Stimulated activated CD8-positive, alpha-beta memory T cell treated with anti-CD3 and anti-CD28 coated beads, Interleukin-4, amount 100 ng/mL, for 1 hour (primary cell): ENCODE measurements at places on chromosomes 11 and 22.

DNA sequence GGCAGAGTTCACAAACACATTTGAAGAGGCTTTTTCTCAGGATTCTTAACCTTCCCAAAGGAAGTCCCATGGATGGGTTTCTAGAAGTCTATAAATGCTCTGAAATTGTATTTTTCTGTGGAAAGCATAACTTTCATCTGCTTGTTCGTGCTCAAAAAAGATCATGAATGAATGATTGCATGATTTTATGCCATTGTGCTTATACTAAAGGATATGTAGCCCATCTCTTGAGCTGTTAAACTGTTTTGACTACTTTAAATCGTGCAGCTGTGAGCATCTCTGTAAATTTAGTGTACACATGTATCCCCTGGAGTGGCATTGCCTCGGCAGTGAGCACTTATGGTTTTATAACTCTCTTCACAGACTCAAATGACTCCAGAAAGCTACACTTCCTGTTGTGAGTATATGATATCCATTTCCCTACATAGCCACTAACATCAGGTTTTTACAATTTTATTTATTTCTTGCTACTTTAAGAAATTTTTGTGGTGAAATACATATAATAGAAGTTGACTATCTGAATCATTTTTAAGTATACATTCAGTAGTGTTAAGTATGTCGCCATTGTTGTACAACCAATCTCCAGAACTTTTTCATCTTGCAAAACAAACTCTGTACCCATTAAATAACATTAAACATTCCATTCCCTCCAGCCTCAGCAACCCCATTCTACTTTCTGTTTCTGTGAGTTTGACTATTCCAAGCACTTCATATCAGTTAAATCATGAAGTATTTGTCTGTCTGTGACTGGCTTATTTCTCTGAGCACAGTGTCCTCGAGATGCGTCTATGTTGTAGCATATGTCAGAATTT is 8.0 kb downstream of the NEAT1 start:
- DNase-seq, result no peak

DNA sequence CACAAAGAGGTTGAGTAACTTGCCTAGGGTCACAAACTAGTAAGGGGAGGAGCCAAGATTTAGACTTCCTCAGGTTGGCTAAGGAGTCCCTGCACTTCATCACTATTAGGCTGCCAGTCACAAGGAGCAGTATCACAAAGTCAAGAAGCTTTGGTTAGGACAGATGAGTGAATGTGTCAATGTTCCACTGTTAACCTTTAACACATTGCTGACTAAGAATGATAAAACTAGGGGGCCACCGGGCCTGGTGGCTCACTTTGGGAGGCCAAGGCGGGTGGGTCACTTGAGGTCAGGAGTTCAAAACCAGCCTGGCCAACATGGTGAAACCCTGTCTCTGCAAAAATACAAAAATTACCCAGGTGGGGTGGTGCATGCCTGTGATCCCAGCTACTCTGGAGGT is 32.0 kb downstream of the TMEM123 start:
- DNase-seq, result no peak

GRCh38 chr11:108694846-108695245 is 30.0 kb downstream of the DDX10 start:
- no peak for DNase-seq

- DNase-seq, result no peak
Measured at GRCh38 chr11:6196396-6196795, 2.6 kb upstream of the OR52W1 start.

GRCh38 chr11:130448416-130449309 is at the start of gene ADAMTS15:
Gene ADAMTS15 (plus strand): TSS chr11:130448645. CDS start chr11:130448974, 329 bp downstream.
- DNase-seq, result no peak

- no peak for DNase-seq
Measured at GRCh38 chr11:79794484-79795393, 353.9 kb upstream of the TENM4 start.

DNA sequence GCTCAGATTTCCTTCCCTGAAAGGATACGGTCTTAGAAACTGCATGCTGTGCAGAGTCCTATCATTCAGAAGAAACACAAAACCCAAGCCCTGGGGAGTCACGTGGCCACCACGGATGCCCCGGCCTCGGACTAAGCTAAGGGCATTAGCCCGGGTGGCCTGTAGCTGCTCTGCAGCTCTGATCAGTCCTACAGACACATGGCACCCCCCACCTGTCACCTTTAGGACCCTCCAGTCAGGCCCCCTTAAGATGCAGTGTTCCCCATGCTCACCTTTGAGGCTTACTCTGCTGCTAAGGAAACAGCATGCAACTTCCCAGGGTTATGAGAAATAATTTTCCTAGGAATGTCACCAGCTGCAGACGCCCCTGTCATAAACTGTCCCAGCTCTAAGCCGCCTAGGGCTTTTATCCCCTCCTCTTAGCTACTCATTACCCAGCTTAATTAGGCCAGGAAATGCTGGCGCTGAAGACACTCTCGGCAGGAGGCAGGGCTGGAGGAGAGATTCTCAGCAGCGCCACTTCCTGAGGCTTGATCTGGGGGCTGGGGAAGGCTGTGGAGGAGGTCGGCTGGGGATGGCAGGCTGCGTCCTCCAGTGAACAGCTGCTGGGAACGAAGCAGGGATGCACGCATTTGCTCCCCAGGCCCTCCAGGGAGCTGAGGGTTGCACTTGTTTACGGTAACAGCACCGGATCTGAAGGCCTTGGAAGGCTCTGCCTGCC is 47.2 kb upstream of the ADA2 start:
- no peak for DNase-seq

DNA sequence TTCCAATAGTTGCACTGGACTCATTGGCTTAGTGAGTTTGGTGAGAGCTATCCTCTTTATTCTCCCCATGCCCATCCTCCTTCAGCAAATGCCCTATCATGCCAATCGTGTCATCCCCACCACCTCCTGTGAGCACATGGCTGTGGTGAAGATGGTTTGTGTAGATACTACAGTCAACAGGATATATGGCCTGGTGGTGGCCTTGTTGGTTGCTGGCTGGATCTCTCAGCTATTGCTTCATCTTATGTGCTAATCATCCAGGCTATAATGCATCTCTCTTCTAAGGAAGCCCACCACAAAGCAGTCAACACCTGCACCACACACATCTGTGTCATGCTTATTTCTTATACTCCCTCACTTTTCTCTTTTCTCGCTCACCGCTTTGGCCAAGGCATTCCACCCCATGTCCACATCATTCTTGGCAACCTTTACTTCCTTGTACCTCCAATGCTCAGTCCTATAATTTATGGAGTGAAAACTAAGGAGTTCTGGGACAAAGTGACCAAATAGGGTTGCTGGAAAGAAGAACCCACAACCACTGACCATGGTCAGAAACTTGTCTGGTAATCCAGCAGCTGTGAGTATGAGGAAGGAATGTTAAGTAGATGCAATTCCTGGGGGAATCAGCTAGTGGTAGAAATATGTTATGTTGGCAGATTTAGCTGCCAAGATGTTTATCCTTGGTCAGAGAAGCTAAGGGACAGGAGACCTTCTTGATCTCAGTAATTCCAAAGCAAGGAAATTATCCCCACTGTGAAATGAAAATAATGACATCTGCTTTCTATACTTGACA is 16.3 kb upstream of the OR56B1 start:
- DNase-seq, result no peak

DNA sequence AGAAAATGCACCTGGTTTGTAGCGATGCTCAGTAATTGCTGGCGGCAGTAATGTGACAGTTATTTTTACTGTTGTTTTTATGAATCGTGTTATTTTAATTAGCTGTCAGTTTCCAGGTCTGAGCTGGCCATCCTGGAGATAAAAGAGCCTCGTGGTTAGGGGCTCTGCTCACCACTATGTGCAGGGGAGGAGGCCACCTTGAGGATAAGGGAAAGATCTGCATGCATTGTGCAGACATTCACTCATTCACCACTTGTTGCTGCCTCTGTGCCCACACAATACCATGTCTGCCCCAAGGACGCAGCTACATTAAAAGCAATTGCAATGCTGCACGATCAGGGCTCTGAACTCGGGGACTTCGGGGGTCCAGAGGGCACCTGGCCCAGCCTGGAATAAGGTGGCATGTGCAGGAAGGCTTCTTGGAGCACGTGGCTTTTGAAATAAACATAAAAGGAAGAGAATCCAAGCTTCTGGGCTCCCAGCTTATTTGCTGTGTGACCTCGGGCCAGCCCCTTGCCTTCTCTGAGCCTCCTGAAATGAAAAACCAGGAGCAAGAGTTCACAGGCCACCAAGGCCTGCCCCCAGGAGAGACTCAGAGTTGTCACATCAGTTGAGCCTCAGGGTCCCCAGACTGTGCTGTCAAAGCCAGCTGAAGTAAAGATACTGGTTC is 44.7 kb upstream of the SHISAL1 start:
- no peak for DNase-seq

GRCh38 chr11:39268176-39268690 is 2191.2 kb downstream of the LRRC4C start:
- no peak for DNase-seq

DNA sequence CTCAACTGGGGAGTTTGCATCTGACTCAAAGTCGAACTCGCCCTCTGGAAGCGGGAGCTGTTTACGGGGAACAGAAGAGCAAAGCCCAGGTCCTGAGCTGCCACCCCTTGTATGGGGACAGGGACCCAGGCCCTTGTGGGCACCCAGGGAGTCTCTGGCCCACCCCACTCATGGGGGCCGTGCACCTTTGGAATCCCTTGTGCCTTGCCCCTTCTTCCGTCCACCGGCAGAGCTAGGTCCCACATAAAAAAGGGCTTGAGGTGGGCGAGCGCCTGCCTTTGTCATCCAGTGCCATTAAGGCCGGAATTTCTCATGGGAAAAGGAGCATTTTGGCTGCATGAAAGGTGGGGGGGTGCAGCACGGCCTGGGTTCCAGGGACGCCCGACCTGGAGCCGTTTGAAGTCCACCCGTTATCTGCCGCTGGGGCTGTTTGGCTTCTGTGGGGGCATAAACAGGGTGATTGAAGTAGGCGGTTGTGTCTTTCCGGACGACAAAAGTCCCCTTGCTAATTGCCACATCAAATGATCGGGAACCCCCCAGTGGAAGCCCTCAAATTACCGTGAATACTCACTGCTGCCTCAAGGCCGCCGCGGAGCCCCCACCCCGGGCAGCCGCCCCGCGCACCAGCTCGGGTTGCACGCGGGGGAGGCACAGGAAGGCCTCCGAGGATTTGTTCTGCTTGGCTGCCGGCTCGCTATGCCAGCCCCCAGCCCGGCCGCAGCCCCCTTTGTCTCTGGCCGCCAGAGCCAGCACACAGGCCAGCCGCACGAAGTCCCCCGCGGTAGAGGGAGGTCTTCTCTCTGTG is 49.0 kb upstream of the FGF3 start:
- DNase-seq, result no peak

GRCh38 chr11:1779034-1779805 is 15.5 kb upstream of the CTSD start:
- DNase-seq, result no peak
